ENCODE measurements at places on chromosomes 7 and 10.

DNA sequence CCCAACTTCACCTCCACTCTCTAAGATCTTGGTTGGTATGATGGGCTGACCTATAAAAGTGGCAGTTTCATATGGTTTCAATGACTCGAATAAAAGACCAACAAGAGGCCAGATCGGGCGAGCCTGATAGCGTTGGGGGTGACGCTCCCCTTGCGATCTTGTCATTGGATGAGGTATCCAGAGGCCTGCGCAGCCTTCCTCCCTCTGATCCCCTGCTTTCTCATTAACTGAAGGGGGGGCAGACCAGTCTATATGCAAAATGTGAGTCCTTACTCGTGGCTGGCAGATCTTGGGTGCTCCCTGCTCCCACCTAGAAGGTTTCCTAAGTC, 937 bp upstream of the COBL start:
- no peak for DNase-seq

DNA sequence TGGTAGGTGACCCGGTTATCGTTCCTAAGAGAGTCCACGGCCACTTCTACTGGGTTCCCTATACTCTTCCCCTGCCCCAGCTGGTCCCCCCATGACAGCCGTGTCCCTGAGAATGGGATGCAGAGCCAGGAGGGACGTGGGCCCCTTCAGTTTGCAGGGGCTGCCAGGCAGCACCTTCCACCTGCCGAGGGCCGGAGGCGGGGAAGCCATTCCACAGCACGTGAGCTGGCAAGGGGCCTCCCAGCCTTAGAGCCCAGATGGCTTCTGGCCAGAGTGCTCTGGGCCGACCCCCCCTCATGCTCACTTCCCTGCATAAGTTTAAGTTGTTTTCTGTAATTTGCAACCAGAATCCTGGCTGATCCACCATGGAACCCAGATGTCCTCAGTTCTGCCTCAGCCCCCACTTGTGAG, 39.0 kb downstream of the DIP2C start:
- no peak for DNase-seq

- no peak for DNase-seq
Measured at GRCh38 chr7:30789334-30789711, 18.1 kb downstream of the MINDY4 start.

- DNase-seq: no peak
Measured at GRCh38 chr10:110361800-110362456, 57.2 kb upstream of the SMNDC1 start.

DNA sequence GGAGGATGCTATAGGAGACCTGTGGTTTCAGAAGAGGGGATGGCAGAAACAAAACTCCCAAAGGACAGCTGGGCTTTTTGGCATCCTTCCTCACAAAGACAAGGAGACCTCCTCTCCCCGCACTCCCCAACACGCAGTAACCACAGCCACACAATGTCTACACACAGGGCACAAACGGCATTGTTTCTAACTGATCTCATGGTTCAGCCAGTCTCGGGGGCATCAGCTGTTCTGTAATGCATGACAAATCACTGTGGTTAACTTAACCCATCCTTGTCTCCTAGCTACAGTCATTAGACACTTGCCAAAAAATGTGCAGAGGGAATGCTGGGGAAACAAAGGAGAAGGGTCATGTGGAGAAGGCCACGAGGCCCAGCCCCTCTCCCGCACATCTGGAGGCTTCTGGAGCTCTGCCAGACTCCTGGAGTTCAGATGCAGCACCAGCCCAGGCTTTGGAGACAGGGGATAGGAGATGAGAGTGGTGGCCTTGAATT, 7.6 kb upstream of the ADAMTS14 start:
- DNase-seq: peak; percentile 16

- no peak for DNase-seq
Measured at GRCh38 chr10:4013651-4014121, 228.7 kb upstream of the KLF6 start.

- DNase-seq: no peak
Measured at GRCh38 chr7:78149787-78150186, 351.2 kb downstream of the PHTF2 start.

DNA sequence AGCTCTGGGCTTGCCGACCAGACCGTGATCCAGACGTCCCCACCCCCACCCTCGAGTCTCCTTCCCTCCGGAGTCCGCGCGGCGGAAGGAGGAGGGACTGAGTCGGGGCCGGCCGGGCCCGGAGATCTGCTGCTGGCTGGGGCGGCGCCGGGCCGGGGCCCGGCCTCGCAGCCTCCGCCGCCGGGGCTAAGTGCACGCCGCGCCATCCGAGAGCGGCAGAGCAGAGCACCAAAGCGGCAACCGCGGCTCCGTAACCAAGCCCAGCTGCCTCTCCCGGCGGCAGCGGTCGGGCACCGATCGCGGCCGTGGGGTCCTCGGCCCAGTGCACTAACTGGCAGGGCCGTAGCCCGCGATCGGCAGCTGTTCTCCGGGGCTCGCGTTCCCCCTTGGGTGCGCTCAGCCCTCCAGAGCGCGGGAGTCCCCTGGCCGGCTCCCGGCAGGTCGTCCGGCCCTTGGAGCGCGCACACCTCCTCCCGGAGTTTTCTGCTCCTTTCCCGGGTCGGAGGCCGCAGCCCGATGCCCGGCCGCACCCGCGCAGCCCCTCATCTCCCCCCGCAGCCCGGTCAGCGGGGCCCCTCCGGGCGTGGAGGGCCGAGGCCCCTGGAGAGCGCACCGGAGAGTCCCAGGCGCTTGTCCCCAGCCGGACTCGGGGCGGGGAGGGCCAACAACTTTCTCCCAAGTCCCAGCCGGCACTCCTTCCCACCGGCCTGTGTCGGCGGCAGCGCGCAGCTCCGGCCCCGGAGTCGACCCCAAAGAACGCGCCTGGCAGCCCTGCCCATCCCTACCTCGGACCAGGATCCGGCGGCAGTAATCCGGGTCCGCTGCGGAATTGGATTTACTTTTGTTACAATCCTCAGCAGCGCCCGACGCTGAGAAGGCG, 799 bp downstream of the VAX1 start:
- DNase-seq: no peak

- DNase-seq: no peak
Measured at GRCh38 chr10:110505130-110505770, 7.5 kb downstream of the DUSP5 start.

DNA sequence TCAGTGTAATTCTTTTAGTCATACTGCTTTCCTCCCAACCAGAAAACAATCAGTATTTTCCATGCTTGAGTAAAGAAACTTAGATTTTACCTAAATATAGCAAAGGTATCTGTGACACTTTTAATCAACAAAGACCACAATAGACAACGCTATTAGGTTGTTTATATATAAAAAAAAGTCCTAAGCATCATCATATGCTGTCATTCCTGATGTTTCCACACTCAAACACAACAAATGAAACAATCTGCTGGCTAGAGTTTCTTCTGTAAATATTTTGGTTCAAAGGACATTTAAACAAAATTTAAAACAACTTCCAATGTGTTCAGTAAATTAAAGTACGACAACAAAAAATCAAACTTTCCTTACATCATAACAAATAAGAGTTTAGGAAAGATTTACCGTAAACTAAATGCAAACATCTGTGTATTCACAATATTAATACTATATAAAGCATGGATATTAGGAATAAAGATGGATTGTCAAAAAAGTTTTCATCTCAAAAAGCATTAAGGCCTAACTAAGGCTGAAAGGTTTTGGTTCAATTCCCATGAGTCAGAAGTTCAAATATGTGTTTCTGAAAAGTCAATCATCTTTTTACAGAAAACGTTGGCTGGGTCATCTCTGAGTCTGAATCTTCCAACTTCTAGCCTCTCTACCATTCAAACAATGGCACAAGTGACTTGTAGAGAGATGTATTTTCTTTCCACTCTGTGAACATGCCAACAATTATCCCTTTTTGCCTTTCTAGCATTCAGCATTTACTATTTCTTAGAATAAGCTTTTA, 157.1 kb downstream of the CRPPA start:
- no peak for DNase-seq

DNA sequence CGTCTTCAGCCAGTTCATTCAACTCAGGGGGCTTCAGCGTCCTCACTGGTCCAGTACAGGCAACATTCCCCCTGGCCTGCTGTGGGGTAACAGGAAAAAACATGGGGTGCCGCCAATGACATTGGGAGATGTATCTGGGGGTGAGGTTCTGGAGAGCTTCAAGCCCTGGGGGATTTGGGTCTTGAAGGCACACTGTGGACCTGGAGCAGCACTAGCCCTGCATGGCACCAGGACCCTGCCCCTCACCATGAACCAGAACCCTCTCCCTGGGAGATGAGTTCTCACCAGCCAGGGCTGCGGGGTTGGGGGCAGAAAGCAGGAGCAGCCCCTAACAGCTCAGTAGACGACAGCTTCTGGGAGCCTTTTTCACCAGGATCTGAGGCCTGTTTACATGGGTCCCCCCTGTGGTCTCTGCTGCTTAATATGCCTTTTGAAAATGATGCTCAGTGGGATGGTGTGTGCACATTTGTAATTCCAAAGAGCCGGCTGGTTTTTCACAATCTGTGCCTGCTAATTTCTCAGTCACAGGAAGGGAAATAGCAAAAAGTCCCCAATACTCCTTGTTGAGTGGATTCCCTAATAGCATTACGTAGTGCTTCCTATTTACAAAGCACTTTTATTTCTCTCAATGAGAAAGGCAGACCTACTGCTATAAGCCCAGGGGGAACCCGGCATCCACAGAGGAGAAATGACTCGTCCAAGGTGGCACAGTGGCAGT, 509.5 kb downstream of the RPS24 start:
- no peak for DNase-seq

DNA sequence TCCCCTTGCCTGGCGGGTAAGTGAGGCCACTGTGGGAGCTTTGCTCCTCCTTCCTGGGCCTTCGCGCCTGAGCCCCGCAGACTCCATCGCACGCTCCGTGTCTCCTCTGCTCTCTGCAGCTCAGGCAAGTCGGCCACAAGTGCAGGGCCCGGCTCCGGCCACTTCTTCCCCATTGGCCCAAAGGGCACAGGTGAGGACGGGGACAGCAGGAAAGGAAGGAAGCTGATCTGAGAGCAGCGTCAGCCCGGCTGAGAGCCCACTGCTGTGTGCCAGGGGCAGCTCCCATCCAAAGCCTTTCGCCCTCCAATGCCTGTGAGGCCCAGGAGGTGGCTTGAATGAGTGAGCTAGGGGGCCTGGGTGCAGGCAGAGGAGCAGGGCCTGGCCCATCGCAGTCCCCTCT, 33.7 kb upstream of the RHEB start:
- no peak for DNase-seq

DNA sequence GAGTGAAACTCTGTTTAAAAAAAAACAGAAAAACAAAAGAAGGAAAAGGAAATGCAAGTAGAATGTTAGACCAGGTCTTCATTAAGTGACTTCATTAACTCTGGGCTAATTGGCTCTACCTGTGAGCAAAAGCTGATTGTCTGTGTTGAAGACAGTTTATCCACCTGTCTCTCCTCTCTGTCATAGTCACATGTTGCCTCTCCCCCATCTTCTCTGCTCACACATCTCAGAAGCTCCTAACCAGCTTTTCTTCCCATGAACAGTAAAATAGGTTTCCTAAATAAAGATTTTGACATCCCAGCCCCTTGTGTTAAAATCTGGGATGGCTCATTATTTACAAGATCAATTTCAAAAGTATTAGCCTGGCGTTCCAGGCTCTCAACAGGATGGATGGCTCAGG, 222.7 kb downstream of the CACNB2 start:
- no peak for DNase-seq

GRCh38 chr10:93630625-93631557, 18.6 kb downstream of the PDE6C start:
- no peak for DNase-seq

GRCh38 chr10:20240643-20241042, 424.4 kb downstream of the PLXDC2 start:
- no peak for DNase-seq

GRCh38 chr7:144527051-144527471, 123.6 kb upstream of the NOBOX start:
- no peak for DNase-seq

DNA sequence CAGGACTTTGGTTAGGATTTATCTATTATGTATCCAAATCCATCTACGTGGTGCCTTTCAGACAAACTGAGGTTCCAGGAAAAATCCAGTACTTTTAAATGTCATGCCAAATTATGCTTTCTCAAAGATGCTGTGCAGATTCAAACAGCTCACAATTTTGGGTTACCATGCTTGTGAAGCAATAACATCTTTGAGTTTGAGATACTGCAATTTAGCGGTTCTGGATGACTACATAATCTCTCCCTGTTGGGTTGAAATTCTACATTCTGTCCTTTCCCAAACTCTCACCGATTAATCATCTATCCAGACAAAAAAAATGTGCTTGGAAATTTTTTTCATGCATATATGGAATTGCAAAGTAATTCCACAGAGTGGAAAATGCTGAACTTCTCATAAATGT, 3.5 kb downstream of the RHOBTB1 start:
- no peak for DNase-seq

DNA sequence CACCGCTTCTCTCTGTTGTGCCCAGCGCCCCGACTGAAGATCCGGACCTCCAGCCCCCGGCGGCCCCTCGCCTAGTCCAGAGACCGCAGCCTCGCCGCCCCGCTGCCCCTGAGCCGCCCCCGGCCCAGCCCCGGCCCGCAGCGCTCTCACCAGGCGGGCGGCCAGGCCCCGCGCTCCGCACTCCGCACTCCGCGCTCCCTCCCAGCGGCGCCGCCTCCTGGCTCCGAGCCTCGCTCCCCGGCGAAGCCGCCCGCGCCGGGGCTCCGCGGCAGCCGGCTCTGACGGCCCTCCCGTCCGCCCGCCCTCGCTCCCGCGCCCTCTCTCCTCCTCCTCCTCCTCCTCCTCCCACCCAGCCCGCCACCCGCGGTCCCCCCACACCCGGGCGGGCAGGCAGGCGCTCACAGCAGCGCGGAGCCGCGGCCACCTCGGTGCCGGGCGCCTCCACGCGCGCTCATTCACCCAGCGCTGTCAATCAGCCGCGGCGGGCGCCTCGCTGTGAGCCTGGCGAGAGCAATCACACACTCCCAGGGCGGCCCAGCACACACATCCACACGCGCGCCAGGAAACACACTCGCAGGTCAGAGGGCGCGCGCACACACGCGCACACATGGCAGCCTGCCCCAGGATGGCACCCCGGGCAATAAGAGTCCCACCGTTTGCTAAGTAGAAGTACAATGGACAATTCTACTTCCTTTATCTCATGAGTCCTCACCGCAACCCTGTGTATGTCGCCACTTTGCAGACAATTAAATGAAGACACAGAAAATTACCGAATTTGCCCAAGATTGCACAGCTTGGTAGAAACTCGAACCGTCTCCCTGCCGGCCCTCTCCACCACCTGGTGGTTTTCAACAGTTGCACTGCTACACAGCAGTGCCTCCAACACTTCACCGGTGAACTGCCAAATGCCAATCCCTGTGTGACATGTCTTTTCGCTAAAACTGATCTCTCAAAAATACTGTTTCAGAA, at the start of gene PRRT4:
Gene PRRT4 (minus strand): TSS at position 280 of the 969 bp plus-strand sequence.
- no peak for DNase-seq

GRCh38 chr7:23472956-23473843, 2.9 kb upstream of the IGF2BP3 start:
- no peak for DNase-seq

Data from SK-N-MC (cell line).